T-helper 17 cell (primary cell): ENCODE measurements at places on chromosomes 1 and 21. TPM values are rescaled to one million over a fixed set of nuclear protein-coding genes. Genes with fewer than 3 reads are reported as not detected.

The RCC2 gene
- 35.3 TPM for total RNA-seq

The HFM1 gene
- not detected for total RNA-seq

The AGL gene
- 10.5 TPM for total RNA-seq

GRCh38 chr1:27633298-27633610 is 1.7 kb downstream of the FGR start:
- DNase-seq = no peak

The HMCN1 gene
- total RNA-seq = 0.05 TPM

GRCh38 chr1:2488688-2489087 is 12.6 kb downstream of the PLCH2 start:
- no peak for DNase-seq

- DNase-seq = no peak
Observed at GRCh38 chr1:86860020-86860419, 53.9 kb downstream of the SELENOF start.

DNA sequence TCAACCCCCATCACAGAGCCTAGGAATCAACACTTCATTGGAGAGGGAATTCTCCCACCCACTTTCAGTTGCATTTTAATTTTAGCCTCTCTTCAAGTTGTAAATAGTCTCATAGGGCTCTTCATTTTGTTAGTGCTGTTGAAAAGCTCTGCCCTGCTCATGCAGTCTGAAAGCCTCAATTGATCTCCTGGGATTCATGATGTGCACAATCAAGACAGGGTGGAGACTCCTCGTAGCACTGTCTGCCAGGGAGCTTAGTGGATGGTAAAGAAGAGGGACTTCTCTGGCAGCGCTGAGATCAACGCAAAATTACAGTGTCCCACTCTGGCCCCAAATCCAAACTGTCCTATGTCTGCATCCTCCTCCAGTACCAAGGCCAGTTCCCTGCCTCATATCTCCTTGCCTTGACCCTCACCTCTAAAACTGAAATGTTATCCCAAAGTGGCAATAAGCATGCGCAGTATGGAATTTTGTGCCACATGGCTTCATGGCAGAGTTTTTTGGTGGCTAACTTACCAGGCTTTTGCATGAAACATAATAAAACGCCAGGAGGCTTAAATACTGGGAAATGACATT is 282.2 kb downstream of the CACNA1E start:
- DNase-seq = no peak

The SESN2 gene
- total RNA-seq = 35.3 TPM

DNA sequence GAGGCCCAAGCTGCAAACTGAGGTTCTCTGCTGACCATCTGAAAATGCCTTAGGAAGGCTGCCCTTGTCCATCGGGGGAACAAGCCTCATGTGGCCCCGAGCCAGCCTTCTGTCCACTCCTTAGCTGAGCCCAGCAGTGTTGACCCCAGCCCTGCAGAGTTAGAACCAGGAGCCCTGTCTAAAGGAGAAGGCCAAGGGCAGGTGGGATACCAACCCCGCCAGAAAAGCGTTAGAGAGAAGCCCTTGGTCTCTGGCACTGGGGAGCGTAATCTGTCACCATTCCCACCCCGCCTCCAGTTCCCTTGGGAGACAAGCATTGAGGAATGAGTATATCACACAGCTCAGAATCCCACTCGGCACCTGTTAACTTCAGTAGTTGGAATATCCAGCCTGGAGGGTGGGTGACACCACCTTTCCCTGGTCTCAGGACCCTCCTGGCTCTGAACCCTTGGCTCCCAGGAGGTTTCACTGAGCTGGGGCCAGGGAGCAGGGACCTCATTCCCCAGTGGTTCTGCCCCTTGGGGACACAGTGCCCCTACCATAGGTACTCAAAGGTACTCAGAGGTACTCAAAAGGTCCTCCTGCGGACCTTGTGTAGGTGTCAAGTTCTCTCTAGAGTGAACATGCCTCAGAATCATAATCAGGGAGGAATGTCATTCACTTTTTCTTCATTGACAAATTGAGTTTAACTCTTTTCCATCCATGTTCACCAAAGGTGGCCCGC is 16.4 kb downstream of the ETS2 start:
- DNase-seq = no peak

The SDC3 gene
- 0.34 TPM for total RNA-seq

The PLA2G2F gene
- total RNA-seq = not detected

The EIF4G3 gene
- total RNA-seq = 34.2 TPM

GRCh38 chr1:114109981-114110380 is 43.7 kb downstream of the SYT6 start:
- no peak for DNase-seq

GRCh38 chr1:13935336-13935735 is 235.3 kb downstream of the PRDM2 start:
- no peak for DNase-seq

- DNase-seq = no peak
Observed at GRCh38 chr1:14767075-14767474, 168.6 kb downstream of the KAZN start.

DNA sequence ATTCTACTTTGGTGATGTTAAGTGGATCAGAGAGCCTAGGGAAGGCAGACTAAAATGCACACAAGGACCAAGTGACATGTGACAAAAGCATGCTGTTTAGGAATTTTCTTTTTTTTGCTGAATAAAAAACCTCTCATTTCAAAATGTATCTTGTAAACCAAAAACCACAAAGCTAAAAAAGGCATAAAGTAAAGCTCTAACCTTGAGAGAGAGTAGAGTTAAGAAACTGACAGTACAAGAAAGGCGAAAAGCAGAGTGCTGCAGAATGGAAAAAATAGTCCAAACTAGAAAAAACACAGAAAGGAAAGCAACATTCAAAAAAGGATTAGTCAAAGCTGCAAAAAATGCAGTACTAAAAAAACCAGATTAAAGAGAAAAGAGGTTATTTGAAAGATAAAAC is 76.5 kb downstream of the EPS15 start:
- no peak for DNase-seq

DNA sequence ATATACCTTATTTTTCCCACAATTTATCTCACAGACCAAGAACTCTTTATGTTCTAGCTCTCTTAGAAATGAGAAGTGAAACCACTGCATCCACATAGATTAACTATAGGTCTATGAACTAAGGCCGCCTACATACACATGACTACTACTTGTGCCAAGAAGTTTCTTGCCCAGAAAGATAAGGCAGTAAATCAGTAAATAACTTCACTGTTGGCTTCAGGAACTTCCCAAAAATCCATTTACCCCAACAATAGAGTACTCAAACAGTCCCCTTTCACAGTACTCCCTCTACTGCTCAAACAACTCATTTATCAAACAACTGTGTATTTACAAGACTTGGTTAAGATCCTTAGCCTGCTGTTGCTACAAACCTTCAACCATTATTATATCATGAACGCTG is 96.5 kb downstream of the NME7 start:
- DNase-seq = no peak

The AQP10 gene
- 0.42 TPM for total RNA-seq

GRCh38 chr21:38159355-38159754 is 97.4 kb upstream of the KCNJ15 start:
- DNase-seq = peak; percentile 21

GRCh38 chr1:36525166-36525565 is 42.5 kb upstream of the CSF3R start:
- DNase-seq = no peak

DNA sequence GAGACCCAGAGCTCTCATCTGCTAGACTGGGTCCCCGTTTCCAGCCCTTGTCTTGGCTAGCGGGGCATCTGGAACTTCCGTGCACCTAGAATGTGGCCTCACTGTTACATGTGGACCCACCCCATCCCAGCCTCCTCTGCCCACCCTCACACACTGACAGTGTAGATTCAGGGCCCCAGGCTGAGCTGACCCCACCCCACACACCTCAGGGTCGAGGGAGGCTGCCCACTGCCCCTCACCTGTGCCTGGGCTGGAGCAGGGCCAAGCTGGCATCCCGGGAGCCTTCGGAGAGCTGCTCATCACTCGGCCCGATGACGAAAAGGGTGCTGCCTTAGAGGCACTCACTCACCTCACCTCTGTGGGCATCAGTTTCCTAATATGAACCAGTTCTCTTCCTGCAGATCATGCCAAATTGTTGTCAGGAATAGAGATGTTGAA is 11.1 kb downstream of the ACOT11 start:
- no peak for DNase-seq

GRCh38 chr1:237759377-237759776 is 131.3 kb downstream of the ZP4 start:
- DNase-seq = no peak

DNA sequence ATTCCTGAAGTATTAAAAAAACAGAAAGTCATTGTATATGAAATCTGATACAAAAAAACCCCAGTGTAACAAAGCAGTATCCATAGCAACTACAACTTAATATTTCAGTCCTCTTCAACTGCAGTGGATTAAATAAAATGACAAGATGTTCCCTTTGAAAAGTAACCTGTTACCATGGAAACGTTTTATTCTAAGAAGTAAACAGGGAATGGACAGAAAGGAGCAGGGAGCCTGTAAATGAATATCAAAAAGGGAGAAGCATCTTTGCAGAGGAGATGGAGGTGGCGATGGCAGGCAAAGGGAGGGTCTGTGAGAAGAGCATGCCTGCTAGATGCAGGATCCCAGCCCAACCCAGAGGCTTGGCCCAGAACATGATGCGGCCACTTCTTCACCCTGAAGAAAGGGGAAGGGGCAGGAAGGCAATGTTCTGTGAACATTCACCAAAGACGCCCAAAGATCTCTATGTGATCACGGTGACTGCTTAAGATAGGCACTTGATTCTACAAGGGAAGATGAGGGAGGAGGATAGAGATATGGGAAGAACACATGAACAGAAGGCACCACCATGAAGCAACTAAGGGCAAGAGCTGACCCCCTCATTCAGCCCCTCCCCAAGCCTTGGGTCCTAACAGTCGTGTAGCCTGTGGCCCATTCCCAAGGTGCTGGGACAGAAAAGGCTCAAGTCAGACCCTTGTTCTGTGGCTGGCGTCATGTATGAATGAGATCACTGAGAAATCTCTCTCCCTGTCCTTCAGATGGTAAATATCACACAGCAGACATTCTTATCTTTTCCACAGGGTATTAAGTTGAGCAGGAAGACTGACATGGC is 200.0 kb downstream of the SLC45A1 start:
- DNase-seq = no peak

The NFASC gene
- total RNA-seq = 0.27 TPM

The OR2L2 gene
- 0.22 TPM for total RNA-seq

GRCh38 chr21:44847261-44848056 is 26.0 kb downstream of the PTTG1IP start:
- no peak for DNase-seq

DNA sequence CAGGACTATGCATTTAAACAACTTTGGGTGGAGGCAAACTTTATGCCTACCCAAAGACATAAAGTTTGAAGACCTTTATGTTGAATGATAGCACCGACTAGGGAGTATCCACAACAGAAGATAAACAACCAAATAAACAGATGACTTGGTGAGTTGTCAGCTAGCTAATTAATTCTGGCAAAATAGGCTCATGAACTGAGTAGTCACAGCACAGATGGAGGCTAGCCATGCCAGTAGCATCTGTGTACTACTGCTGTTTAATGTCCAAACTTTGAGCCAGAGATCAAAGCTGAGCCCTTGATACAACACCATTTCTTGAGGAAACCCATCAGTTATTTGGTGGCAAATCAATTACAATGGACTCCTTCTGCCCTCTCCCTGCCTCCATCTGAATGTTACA is 40.3 kb upstream of the CCDC190 start:
- no peak for DNase-seq

GRCh38 chr1:115140442-115141144 is 51.3 kb upstream of the TSPAN2 start:
- no peak for DNase-seq

DNA sequence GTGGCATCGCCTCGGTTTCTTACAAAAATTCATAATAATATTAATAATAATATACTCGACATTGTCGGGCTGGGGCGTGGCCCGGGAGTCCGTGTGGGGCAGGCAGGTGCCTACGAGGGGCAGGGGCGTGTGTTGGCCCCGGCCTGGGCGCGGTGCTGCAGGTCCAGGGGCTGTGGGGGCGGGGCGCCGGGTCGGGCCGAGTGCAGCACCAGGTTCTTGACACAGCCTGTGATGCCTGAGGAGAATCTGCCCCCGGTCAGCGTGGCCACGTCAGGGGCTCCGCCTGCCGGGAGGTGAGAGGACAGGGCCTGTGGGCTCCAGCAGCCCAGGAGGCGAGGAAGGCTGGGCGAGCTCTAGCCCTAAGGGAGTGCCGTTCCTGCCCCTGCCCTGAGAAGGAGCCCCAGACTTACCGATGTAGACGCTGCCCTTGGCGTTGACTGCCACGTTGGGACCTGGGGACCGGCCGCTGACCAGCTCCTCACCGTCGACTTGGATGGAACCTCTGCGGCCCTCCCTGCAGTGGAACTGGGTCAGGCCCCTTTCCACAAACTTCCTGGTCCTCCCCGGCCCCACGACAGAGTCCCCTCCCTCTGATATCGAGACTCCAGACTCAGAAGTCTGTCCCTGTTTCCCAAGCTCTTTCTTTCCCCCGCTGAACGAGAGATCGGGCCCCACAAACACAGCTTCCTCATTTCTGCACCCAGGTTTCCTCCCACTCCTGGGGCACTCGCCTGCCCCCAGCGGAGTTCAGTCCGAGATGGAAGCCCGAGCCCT is 11.3 kb downstream of the LDLRAD2 start:
- no peak for DNase-seq

- no peak for DNase-seq
Observed at GRCh38 chr21:29182691-29183092, 52.2 kb downstream of the MAP3K7CL start.

DNA sequence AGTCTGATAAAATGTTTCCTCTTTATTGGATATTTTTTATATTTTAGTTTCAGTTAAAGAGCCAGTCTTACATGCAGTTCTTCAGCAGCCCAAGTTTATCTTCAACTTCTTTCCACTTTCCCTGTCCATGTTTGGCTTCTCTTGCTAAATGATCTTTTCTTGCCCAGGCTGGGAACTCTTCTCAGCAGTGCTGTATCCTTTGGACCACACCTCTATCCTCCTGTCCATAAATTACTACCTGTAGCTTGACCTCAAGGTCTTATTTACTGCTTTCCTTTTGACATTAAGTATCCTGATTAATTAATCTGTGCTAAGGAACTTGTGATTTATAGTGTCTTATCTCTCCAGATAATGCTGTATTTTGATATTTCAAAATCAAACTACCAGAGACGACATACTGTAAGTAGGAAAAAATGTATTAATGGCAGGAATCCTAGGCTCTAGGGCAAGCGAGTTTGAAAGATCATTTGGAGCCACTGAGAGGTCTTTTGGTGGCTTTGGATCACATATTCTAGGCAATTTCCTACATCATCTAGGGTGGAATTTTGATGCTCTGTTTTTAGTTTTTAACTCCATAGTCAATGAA is 20.5 kb upstream of the PDC start:
- DNase-seq = no peak

- DNase-seq = no peak
Observed at GRCh38 chr1:85244271-85245061, 15.0 kb downstream of the C1orf52 start.

DNA sequence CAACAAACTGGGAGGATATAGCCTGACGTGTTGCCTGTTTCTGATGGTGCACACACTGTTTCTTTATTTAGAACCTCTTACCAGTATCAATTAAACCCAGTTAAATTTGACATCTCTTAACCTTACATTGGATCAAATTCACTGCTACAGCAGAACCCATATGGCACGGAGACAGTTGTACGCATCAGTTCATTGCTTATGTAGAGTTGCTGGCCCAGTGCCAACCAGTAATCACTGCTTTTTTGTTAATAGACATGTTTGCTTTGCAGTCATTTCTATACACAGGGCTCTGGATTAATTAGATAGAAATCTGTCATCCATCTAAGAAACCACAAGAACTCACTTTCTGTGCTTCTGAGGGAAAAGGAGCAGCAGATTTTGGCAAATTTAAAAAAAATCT is 154.0 kb downstream of the RWDD3 start:
- DNase-seq = no peak
